ENCODE measurements at places on chromosomes 16 and 17.

DNA sequence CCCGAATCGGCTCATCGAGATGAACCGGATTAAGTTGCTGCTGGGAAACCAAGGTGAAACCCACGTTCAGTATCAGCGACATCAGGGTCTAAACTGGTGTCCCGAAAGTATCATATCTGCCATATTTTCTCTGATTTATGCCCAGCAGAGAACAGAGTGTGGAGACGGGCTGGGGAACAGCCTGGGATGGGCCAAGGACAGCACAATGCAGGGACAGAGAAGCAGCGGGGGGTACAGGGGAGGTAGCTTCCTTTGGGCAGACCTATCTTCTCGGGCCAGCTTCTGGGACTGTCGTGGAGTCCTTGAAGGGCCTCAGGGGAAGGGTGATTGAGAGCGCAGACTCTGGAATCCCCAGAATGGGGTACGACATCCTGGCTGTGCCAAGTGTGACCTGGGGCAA lies 17.5 kb upstream of the MLKL start:
- no peak for DNase-seq

DNA sequence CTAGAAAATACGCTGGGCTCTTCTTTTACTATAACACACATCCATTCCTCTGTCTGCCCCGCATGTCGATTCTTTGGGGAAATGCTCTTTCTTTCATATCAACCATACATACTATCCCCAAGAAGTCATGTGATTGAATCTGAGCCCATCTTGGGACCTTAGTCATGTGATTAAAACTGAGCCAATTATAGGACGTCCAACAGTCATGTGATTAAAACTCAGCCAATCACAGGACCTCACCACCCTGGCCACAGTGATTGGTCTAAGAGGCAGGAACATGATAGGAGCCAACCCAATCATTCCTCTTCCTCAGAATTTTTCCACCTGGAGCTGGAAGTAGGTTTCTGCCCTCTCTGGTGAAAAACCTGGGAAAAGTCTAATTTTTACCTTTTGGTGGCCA lies 78.8 kb downstream of the TMEM114 start:
- DNase-seq: no peak

- DNase-seq: no peak
Observed at GRCh38 chr17:14514973-14515372, 214.1 kb downstream of the HS3ST3B1 start.

DNA sequence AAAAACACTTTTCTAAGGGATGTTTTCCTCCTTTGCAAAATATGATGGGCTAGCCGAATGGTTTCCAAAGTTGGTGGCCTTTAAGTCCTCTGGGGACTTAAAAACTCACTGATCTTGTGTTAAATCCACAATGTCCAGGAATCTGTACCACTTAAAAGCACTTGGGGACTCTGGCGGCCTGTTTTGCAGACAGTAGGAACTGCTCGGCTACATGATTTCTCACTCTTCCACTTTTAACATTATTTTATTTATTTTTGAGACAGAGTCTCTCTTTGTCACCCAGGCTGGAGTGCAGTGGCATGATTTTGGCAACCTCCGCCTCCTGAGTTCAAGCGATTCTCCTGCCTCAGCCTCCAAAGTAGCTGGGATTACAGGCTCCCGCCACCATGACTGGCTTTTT lies 9.1 kb upstream of the MSI2 start:
- no peak for DNase-seq

DNA sequence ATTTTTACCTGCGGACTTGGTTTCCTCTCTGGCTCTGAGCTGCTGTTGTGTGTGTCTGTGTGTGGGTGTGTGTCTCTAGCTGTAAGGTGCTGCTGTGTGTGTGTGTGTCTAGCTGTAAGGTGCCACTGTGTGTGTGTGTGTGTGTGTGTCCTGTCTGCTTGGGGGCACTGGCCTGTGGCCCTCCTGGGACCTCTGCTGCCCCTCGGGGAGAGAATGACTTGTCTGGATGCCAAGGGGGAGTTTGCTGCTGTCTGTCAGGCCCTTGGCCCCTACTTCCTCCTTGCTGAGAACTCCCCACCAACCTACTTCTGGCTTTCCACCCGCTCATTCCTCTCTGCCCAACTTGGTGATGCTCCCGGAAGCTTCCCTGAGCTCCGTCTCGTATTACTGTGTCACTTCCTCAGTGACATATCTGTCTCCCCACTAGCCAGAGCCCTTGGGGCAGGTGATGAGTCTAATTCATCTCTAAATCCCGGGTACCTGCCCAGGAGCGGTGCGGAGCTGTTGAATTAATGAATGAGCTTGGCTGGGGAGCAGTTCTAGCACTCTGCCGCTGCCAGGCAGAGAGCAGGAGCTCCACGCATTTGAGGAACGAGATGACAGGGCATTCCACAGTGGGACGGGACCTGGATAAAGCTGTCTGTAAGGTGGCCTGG lies 3.5 kb upstream of the LASP1NB start:
- DNase-seq: no peak

DNA sequence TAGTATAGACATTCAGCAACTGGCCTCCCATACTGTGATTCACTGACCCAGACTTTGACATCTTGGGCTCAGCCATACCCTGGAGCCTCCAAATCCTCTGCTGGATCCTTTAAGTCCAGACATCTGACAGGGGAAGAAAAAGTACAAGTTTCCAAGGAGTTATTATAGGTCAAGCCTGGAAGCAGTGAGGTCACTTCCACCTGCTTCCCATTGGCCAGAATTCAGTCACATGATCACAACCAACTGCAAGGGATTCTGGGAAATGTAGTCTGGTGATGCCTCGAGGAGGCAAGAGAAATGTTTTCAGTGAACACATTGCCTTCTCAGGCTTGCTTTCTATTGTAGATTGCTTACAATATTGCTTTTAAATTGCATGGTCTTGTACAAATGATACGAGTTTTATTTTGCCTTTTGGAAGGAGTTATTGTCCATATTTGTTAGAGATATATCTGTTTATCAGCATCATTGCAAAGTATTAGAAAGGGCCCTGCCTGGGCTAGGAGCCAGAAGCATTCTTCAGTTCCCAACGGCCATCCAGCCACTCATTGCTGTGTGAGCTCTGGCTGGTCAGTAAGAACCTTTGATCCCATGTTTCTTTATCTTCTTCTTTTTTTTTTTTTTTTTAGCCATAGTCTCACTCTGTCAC lies 696.9 kb downstream of the WWOX start:
- no peak for DNase-seq

DNA sequence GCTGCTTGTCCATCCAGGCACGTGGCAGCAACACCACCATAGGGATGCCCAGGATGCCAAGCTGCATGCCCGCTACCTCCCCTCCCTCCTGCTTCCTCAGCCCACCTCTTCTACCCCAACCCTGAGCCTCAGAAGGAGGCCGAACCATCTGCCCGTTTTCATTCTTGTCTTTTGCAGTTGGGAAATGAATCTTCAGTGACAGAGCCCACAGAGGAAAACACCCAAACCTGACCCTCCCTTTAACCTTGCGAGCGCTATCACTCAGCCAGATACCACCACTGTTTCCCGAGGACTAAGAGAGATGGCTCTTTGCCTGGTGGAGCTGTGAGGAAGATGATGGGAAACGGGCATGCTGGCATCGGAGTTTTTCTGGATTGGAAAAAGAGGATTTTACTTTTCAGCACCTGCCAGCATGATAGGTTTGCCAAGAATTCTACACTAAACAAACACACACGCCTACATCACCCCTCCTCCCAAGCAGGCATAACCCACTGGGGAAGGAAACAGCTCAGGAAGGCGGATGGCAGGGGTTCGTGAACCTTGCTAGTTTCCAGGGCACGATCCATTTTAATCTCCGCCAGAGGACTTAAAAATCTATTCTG lies 457.4 kb downstream of the SLC39A11 start:
- no peak for DNase-seq

DNA sequence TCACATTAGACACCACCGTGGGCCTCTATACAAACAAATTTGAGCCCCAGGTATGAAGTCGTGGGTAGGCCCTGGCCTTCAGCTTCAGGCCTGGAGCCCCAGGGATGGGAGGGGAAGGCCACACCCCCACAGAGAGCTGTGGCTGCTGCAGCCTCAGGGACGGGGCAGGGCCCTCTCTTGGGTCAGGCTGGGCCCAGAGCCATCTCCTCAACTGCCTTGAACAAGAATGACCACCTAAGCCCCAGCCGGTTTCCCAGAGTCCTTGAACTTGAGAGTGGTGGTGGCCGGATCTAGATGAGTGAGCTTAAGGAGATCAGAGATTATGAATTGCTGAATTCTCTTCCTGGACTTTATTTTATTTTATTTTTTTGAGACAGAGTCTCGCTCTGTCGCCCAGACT lies 18.6 kb downstream of the SCNN1B start:
- DNase-seq: no peak

DNA sequence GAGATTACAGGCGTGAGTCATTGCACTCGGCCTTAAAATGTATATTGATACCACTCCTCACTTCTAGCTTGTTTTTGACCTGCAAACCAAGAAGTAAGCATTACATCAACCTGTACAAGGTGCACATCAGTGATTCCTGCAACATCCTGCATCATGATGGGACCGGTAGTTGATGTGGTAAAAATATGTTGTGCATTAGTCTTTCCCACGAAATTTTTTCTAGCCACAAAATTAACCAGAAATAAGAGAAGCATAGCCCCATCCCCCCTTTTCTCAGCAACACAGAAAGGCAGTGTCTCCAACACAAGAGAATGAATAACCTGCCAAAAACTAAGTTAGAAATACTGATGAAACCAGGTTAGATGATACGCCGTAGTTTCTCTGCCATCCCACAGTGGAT lies 21.1 kb upstream of the NSMCE1 start:
- DNase-seq: no peak

- DNase-seq: no peak
Observed at GRCh38 chr16:88767546-88768070, 17.4 kb downstream of the PIEZO1 start.

- peak; percentile 59 for DNase-seq
Observed at GRCh38 chr17:78258323-78259191, 27.1 kb downstream of the TMEM235 start.

GRCh38 chr17:10557422-10557821 lies 8.0 kb upstream of the MYH2 start:
- DNase-seq: no peak

DNA sequence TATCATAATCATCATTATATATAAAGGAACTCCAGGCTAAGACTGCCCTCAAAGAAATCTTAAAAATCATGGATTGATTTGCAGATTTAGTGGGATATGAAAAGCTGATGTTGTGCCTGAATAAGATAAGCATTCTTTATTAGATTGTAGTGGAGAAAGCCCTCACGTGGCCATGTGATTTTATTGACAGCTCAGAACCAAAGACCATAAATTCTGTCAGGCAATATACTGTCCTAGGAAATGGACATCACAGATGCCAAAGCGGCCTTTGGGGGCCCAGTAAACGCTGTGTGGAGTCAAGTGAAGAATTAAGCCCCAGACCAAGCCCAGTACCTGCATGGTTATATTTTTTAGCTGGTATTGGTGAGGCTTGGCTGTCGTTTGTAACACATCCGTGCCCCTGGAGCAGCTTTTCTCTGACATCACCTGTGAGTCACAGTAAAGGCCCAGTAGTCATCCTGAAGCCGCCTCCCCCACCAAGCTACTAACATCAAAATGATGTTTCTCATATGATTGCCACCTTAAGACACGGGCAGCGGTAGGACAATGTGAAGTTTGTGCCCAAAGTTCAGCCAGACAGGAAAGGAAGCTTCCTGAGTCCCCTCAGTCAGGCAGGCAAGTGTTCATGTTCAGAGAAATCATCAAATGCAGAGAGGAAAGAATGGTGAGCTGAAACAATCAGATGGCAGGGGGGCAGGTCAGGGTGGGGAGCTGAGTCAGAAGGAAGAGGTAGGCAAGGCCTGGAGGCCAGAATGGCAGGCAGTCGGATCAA lies 209.4 kb downstream of the IRX3 start:
- no peak for DNase-seq

DNA sequence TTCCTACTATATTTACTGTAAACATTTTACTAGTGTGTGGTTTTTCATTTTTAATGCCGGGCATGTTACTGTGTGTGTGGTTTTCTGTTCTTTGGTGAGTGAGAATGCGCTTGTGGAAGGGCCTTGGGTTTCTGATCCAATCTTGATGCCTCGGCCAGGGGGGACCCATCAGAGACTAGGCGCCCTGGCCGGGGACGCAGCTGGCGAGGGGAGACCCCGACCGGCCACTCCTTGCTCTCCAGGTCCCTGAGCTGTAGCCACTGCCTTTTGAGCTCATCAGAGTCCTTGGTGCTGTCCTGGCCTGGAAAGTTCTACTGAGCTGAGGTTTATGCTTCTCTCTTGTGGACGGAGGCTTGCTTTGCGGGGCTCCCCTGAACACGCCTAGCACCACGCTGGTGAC lies 37.5 kb downstream of the KIAA0513 start:
- DNase-seq: no peak

DNA sequence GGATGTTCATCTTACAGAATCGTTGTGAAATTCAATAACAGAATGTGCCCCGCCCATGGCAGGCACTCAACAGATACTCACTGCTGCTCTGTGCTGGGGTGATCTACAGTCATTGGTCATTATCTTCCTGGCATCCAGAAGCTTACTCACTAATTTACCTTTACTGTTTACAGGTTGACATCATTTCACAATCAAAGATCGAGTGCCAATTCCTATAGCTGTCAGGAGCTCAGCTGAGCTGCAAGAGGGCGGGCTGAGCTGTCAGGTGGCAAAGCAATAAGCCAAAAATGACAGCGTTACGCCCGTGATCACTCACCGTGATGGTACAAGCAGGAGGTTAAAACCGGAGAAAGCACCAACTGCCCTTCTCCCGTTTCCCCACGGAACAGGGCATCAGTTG lies 51.2 kb downstream of the LITAF start:
- no peak for DNase-seq

DNA sequence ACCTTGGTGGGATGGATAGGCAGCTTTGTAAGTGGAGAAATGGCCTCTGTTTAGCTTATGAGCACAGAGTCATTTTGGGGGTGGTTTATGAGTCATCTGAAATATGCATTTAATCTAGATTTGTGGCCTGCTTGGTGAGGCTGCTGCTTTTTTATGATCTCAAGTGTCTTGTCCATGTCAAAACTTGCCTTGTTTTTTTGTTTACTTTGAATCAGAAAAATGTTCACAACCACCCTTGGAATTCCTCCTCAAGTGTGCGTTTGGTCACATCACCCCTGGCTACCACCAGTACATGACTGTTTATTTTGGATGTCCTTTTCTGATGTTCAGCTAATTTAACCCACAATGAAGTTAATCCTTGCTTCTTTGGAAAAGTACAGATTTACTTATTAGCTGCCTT lies 64.6 kb downstream of the FTO start:
- DNase-seq: no peak

- no peak for DNase-seq
Observed at GRCh38 chr17:34598161-34598776, 18.9 kb downstream of the TMEM132E start.

Data from naive thymus-derived CD8-positive, alpha-beta T cell (primary cell).